Fibroblast of mammary gland (primary cell): ENCODE measurements at places on chromosomes 12 and 14.
A peak's percentile ranks its signal among the peaks of the same experiment; 100 is the strongest.

GRCh38 chr12:58915634-58916033 lies 4.7 kb downstream of the LRIG3 start:
- peak; percentile 80 for DNase-seq

GRCh38 chr14:68392393-68393141 lies 400.3 kb downstream of the ZFP36L1 start:
- DNase-seq, result no peak

GRCh38 chr12:1313906-1314305 lies 280.5 kb downstream of the FBXL14 start:
- DNase-seq, result no peak

GRCh38 chr12:62647586-62647985 lies 181.0 kb downstream of the MON2 start:
- DNase-seq, result peak; percentile 37

- no peak for DNase-seq
Measured at GRCh38 chr12:53860426-53861345, 77.9 kb upstream of the HOXC13 start.

DNA sequence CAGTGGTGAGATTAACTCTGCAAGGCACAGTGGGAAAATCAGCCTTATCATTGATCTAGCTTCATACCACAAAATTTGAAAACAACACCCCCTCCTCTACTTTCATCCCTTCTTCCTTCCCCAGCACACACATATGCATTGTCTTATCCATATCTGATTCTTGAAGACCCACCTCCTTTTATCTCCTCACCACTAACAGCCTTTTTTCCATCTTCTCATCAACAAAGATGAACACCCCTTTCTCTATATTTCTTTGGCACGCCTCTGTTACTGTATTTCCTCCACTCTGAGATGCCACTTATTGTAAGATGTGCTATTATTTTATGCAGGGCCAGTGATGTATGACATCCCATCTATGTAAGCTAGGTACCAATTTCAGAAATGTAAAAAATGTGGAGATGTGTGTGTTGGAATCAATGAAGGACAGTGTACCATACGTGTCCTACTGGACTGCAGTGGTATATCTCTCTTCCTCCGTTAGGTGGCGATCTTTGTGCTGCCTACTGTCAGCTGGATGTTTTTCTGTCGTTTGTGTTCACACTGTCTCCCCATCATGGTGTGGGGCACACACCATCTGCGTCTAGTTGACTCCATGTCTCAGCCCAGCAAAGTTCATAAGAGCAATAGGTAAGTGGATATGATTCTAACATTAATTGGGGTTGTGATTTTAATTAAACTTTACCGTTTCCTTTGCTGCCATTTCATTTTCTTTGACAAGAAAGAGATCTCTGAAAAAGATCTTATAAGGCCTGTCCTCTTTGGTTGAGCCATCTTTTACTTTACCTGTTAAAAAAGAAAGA lies 24.0 kb downstream of the CCDC38 start:
- DNase-seq, result peak; percentile 56

- DNase-seq, result no peak
Measured at GRCh38 chr14:71430678-71431376, 501.4 kb upstream of the RGS6 start.

GRCh38 chr14:72625689-72626088 lies 268.2 kb downstream of the DPF3 start:
- DNase-seq, result no peak

GRCh38 chr12:96049101-96049500 lies 13.7 kb upstream of the LTA4H start:
- DNase-seq, result no peak

GRCh38 chr12:89951050-89951693 lies 242.5 kb upstream of the ATP2B1 start:
- peak; percentile 49 for DNase-seq

DNA sequence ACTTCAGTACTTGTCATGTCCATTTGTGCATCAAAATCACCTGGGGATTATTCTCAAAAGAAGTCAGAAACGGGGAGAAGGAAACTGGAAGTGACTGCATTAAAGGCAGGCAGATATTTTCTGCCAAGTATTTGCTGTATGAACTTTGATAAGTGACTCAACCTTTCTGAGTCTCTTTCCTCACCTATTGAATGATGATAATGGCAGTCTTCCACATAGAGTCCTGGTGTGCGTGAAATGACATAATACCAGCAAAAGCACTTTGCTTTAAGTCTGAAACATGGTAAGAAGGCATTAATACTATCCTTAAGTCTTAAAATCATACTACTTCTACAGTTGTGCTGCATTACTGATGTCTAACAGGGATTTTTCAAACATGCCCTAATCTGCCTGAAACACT lies 278.5 kb downstream of the ADAMTS20 start:
- DNase-seq, result peak; percentile 57

- DNase-seq, result no peak
Measured at GRCh38 chr14:72740966-72741825, 152.7 kb downstream of the DPF3 start.

GRCh38 chr12:99914206-99914605 lies 70.5 kb downstream of the ANKS1B start:
- no peak for DNase-seq

DNA sequence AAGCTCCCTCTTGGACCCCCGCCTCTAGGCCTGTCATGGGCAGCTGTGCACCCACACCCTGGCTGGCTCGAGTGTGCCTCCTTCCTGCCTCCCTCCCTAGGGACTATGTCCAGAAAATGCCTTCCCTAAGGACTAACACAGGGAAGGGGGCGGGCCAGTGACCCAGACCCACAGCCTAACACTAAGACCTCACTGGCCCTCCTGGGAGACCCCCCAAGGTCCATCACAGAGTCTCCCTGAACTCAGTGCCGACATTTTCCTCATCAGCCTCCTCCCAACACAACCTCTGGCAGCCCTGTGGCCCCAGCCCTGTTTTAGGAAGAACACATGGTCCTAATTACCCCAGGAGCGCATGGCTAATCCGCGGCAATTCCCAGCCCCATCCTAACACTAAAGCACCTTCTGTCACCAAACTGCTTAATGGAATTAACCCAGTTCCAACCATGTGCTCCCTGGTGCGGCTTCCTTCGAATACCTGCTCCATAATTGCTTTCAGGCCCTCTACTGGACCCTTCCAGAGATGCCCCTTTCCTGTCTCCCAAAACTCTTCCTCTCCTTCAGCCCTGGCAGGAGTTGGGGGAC lies 5.6 kb downstream of the MSI1 start:
- DNase-seq, result no peak
